ENCODE measurements at places on chromosomes 5 and 9.
A peak's percentile ranks its signal among the peaks of the same experiment; 100 is the strongest.

DNA sequence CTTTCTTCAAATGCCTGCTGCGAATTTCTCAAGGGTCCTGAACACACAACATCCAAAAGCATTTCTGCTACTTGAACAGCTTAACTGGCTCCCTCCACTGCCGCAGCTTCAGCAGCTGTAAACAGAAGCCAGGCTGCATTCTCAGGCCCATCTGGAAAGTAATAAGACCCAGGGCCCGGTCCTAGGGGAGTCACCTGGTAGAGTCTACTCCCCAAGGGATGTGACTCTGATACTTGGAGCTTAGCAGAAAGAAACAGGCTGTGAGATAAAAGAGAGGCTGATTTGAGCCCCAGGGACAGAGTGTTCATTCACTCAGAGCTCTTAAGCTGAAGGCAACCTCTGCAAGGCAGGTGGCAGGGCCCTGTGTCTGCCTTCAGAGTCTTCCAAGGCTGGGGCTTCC, 356.8 kb downstream of the SPOCK1 start:
- no peak for DNase-seq

DNA sequence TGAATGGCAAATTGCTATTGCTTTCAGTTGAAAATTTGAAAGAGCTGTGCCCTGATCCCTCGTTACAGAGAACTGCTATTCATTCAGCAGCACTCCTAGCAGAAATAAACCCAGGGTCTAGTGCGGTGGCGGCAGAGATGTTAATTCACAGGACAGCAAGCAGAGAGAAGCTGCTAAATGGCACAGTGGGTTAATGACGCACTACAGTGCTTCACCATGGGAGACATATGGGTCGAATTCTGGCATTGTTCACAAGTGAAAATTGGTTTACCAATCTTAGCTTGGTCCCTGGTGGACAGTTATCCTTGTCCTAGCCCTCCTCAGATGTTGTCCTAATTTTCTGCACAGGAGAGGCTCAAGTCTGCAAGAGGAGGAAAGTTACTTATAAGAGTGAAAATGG, 807.4 kb downstream of the TLE1 start:
- DNase-seq, result no peak

GRCh38 chr5:53614376-53614885, 54.0 kb downstream of the NDUFS4 start:
- DNase-seq, result no peak

DNA sequence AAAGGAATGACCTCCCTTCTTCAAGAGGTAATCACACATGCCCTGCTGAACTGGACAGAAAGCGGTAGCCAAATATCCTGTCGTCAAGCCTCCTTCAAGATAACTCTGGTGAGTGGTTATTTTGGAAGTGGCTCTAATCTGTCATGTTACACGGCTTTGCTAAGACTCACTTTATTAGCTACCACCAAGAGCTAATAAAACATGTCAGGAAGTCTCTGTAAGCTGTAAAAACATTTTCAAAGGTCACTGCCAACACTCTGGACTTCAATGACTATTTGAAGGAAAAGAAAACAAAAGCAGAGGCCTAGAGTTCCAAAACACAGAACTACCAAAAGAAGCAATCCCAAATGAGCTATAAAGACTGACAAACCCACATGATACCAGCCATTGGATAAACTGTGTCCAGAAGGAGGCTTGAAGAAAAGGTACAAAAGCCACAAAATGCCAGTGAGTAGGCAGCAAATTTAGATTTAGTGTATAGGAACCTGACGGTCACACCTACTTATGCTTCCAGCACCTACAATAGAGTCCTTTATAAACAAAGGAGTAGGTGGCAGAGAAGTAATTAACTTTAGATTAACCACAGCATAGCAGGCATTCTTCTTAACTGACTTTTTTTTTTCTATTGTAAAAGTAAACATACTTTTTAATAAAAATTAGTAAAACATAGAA, 97.3 kb upstream of the EQTN start:
- DNase-seq, result no peak

DNA sequence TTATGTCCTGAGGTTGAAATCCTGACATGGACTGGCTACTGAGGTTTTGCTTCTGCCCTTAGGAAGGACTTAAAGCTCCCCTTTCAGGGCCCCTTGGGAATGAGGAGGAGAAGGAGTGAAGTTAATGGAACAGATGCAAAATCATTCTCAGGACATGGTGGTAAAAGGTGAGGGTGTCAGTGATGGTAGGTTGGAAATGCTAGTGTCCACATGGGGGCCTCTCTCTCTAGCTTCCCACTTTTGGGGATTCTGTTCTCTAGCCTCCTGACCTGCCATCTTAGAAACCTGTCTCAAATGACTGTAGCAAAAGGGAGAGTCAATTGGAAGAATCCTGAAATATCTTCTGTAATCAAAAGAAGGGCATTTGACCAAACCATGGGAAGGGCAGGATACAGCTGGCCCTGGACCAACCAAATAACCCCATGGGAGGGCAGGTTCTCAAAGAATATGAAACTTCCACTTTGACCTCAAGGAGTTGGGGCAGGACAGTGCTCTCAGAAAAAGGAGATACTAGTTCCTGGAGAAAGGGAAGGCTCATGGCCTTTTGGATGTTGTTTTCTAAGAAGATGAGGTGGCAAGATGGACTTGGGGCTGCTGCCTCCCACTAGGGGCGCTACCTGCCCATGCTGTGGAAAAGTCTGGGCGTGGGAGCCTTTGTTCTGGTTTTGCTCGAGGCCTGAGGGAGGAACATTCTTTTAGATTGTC, 21.2 kb upstream of the MLANA start:
- peak; percentile 15 for DNase-seq

GRCh38 chr5:107541400-107541799, 129.3 kb downstream of the EFNA5 start:
- no peak for DNase-seq

Data from bronchial epithelial cell (primary cell).